ENCODE measurements at places on chromosomes 4 and X.

DNA sequence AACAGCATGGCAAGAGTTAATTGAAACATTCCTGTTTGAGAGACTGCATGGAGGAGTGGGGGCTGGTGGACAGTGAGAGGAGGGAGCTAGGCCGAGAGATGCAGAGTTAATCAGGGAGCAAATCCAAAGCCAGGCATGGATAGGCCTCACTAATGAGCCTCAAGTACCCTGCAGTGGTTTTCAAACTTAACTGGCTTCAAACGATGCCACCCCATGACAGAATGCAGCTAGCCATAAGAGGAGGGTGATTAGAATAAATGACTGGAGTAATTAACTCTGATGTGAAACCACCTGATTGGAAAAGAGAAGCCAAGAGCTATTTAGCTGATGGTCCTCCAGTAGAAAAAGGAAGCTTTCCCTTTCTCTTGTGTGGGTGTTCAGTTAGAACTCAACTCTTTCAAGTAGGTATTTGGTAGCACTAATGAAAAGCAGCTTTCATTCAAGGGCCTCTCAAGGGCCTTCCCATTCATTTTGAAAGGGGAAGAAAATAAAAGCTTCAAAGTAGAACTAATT is 215.4 kb upstream of the MAB21L2 start:
- DNase-seq, result no peak

DNA sequence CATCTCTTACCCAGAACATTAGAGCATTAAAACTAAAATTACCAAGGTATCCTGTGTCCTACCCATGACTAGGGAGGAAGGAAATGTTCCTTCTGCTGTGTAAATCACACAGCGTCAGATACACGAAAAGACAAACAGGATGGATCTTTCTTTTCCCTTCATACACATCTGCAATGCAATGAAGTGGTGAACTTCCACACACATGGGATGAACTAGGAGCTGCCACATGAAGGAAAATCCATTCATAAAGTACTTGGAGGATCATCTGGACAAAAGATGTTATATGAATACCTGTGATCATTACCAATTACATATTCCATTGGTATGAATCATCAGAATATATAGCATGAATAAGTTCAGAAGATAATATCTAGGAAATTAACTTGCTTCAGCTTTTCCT is 46.2 kb downstream of the LDB2 start:
- DNase-seq, result no peak

GRCh38 chr4:141356963-141357335 is 136.3 kb downstream of the ZNF330 start:
- no peak for DNase-seq

DNA sequence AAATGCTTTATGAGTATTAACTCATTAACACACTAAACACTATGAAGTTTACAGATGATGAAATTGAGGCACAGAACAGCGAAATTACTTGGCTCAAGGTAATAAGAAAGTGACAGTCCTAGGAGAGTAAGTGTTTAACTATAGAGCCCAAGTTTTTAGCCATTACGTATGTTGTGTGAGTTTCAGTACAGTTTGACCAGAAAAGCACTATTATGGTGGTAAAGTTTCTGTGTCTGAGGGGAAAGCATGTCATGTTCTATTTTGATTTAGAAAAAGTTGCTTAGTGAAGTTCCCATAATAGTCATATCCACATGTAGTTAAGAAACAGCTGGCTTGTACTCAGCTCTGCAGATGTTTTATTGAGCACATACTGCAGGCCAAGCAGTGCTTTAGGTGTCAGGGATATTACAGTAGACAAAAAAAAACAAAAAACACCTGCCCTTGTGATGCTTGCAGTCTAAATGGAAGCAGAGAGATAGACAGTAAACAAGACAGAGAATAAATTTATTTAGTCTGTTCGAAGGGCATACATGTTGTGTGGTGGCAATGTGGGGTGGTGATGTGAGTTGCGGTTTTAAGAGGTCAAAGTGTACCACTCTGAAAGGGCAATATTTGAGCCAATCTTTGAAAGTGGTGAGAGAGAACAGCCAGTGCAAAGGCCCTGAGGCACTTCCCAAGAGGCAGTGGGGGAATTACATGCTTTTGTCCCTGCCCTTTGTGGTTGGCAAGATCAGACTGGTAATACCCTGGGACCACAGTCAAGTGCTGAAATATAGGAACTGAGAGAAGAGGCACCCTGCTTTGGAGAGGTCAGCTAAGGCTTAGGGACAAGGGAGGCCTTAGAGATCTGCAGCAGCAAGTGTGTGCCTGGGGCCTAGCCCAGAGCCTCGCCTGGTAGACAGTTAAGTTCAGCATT is 6.2 kb downstream of the TMEM131L start:
- DNase-seq, result no peak

GRCh38 chrX:133697656-133698055 is 282.4 kb upstream of the GPC4 start:
- DNase-seq, result no peak

- no peak for DNase-seq
These were observed 4.1 kb downstream of the SEPTIN6 start for GRCh38 chrX:119688911-119689321.

GRCh38 chrX:68658530-68658929 is 11.1 kb downstream of the STARD8 start:
- DNase-seq, result no peak

- DNase-seq, result no peak
These were observed 24.9 kb downstream of the NLGN3 start for GRCh38 chrX:71169586-71169985.

DNA sequence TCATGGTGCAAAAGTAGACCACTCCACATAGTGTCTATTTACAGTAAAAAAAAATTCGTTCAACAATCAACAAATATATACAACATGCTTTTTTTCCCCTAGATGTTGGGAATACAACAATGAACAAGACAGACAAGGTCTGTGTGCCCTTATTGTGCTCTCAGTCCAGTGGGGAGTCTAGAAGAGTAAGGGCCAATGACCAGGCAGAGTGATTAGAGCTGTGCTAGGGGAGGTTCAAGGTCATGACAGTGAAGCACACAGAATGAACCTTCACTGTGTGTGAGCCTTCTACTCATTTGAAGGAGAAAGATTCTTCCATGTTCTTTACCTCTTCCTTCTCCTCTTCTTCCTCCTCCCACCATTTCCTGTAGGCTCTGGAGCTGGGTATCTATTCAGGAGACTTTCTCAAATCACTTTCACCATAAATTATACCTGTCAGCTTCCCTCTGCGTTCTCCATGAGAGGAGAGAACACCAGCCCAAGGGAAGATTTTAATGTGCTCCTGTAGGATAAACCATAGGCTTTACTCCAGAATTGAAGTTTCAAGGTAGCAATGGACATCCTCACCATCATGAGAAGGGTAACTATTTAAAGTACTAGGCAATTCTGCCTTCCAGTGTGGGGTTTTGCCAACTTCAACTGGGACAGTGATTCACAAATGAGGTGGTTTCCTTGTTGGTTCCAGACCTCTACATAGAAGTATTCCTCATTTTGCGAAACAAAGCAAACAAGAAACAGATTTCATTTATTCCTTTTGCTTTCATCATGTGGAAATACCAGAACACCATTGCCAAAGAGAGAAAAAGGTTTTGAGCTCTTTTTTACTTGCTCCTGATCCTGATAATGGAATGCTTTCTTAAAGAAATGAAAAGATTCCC is 246.9 kb upstream of the GPC4 start:
- no peak for DNase-seq

GRCh38 chr4:140078366-140078765 is 75.6 kb downstream of the MAML3 start:
- no peak for DNase-seq

DNA sequence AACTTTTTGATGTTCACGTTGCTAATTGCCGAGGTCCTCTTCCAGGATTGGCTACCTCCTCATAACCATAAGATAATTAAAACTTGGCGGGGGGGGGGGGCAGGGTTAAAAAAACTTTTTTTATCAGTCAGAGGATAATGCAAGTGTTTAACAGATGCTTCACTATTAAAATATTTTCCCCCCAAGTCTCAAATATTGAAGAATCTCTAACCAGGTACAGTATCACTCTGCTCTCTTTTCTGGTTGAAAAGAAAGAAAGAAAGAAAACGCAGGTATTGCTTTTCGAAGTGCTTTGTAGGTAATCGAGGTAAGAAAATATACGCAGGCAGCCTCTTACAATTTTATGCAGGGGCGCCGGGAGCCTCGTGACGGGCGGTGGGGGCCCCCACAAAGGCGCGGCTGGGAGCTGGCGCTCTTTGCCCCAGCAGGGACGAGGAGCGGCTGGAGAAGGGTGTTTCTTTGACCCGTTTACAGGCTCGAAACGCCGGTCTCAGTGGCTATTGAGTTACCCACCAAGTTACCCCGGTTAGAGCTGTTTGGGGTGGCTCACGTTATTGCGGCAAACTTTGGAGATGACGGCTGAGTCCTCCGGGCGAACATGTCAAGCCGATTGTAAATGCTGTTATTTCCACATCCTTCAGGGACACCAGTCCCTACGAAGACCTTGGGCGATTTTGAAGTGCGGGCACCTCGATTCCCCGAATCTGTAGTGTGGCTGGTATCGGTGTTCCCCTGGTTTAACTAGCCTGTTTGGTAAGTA is 477 bp upstream of the HAND2 start:
- DNase-seq, result no peak

- no peak for DNase-seq
These were observed 28.4 kb downstream of the ASMTL start for GRCh38 chrX:1424147-1424851.

DNA sequence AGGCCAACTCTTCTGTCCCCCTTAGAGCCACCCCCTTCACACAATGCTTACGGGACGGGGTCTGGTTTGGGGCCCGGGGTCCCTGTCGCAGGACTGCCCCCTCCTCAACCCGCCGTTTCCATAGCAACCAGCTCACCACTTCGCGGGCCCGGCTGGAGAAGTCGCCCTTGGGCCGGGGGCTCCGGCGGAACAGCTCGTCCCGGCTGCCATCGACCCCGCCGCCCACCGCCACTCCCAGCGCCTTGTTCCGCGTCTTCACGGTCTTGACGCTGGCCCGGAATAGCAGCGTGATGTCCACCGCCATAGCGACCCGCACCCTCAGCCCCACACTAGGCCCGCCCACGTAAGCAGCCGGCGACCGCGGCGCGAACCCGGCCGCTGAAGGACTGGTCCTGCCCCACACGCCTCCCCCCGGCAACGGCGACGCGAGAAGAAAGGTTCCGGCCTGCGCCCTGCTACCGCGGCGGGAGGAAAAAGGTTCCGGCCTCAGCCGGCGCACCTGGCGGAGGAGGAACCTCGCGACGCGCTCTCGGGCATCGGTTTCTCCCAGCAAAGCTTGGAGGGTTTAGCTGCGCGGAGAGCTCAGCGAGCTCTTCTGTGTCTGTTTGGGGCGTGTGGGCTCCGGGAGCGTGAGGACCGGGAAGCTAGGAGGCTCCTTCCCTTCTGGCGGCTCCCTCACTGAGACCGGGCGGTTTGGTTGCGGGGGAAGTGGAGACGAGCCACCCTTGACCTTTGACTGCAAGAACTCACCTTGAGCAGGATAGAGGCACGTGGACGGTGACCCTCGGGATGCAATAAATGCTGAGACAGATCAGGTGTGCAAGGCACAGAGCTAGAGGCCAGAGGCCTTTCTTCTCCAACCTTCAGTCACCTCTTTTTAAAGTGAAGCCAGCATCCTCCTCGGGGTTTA is at the start of gene STX18:
STX18 (minus strand) TSS at position 388 of the 910 bp plus-strand sequence; CDS start at position 304, 84 bp downstream.
- peak; percentile 82 for DNase-seq

DNA sequence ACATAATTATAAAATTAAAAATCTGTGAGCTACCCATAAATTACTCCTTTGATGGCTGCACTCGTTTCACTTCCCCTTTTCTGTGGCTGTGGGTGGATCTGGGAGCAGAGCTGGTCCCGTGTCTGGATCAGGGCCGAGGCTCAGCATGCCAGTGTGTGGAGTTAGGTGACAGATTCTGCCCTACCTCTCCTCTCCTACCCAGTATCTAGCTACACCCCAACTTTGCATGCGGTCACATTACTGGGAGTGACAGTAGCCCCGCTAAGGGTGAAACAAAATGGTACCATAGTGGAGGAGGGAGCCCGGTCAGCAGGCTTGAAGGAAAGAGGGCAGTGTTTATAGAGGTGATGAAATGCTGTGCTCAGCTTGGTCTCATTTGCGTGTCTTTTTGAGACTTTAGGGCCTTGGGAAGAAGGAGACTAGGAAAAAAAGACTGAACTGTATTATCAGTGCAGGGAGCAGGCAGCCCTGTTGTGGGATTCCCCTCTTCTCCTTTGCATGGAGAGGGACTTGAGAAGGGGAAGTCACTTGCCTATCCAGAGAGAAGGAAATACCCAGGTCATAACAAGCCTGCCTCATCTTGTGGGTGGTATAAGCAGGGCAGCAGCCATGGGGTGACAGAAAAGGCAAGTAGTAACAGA is 48.4 kb downstream of the ARHGAP10 start:
- DNase-seq, result no peak

- no peak for DNase-seq
These were observed 6.1 kb downstream of the L1CAM start for GRCh38 chrX:153879741-153880439.

DNA sequence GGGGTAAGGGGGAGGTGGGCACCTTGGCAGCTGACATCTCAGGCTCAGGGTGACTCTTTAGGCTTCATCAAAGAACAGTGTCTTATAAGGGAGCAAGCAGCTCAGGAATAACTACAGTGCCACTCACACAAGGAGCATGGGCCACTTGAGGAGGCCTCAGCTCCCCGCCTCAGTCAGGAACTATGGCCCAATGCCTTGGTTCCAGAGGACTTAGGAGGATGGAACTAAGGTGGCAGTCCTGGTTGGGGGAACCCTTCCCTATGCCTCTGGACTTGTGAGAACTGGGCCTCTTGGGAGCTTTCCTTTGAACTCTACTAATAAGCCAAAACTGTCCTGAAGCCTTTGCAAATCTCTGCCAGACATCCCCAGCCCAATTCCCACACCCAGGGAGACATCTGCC is 160.6 kb downstream of the EFNB1 start:
- DNase-seq, result no peak

DNA sequence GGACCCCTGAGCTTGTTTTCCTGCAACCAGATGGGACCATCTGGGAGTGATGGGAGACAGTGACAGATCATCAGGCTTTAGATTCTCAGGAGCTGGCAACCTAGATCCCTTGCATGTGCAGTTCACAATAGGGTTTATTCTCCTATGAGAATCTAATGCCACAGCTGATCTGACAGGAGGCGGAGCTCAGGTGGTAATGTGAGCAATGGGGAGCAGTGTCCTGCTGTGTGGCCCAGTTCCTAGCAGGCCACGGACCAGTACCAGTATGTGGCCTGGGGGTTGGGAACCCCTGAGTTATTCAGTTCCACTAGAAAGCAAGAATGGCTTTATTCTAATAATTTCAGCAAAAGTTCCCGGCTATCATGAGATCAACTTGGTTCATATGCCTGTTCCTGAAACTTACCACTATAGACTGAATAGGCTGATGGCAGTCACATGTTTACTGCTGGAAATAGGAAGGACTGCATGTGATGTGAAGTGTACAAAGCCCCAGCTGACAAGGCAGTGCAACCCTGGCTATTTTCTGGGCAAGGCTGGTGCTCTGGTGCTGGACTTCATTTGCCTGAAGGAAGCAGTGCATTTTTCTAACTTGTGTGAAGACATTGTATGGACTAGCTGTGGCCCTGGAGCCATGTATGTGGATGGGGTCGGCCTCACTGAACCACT is 107.2 kb downstream of the SPRY1 start:
- no peak for DNase-seq

GRCh38 chrX:39827951-39828350 is 269.8 kb downstream of the BCOR start:
- no peak for DNase-seq

- DNase-seq, result no peak
These were observed 135.5 kb downstream of the ARHGAP24 start for GRCh38 chr4:85610450-85610849.
